ENCODE measurements at places on chromosomes 1 and 21. TPM values are rescaled to one million over a fixed set of nuclear protein-coding genes. Genes with fewer than 3 reads are reported as not detected.

DNA sequence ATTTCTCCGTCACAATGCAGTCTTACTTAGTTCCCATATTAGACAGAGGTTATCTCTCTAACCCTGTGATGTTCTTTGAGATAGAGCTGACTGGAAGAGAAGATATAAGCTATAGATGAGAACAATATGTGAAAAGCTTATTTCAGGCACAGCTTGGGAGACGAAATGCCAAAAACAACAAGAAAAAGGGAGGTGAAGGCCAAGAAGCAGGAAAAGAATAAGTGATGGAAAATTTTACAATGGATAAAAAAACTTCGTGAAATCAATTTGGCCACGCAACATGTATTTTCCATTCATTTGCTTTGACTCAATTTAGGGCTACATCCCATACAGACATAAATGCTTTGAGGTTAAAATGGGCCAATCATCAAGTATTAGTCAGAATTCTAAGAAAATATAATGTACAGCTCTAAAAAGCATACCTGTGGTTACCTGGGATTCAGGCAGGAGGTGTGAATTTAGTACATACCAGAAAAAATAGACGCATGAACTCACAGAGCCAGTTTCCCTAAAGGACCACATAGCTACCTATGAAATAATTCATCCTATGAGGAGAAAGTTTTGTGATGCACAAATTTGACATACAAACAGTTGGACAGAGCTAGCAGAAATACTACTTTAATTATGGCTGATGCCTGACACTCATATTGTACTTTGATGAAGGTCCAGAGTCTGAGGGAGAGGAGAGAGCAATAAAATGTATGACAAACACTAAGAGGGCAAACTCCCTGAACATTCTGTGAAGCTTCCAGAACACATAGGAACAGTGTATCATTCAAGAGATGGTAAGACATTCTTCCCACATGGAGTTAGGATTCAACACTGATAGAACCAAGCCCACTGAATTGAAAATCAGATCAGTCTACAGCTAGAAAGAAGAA, 12.1 kb downstream of the RGS1 start:
- no peak for DNase-seq

Gene NECTIN4
- total RNA-seq, result not detected

- DNase-seq, result no peak
These were observed 11.3 kb downstream of the GRIK1 start for GRCh38 chr21:29928537-29928936.

DNA sequence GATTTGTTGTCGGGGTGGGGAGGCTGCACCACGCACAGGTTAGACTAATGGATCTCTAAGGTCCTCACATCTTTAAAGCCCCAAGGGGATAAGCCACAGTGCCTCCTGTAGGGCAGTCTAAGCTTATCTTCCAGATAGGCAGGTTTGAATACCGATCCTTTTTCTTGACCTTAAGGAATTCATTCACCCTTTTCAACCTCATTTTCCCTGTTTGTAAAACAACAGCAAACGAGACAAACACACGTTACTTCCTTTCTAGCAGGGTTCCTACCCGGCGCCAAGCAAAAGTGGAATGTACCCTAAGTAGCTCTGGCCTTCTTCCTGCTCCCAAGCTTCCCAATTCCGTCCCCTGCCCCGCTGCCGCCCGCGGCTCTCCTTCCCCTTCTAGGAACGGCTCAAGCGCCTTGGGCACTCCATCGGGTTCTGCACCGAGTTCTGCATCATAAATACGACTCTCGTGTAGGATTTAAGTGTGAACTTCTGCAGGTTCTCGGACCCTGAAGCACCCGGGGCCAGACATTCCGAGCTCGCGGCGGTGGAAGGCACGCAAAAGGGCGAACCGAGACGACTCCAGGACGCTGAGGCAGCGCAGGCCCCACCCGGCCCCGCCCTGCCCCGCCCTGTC, 548 bp upstream of the CDC20 start:
- no peak for DNase-seq

GRCh38 chr1:207288315-207288714, 33.2 kb upstream of the CD55 start:
- no peak for DNase-seq

DNA sequence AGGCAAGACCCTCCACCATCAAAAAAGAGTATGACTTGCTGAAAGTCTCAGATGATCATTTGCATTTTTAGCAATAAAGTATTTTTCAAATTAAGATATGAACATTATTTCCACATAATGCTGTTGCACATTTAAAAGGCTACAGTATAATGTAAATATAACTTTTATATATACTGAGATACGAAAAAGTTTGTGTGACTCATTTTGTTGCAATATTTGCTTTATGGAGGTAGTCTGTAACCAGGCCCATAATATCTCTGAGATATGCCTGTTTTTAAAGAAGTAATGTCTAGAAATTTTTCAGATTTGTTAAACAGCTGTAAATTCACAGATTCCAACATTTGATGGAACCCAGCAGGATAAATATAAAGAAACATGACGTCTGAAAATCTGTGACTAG, 86.7 kb downstream of the MAN1A2 start:
- no peak for DNase-seq

- no peak for DNase-seq
These were observed 365.4 kb downstream of the LRRIQ3 start for GRCh38 chr1:73832276-73833181.
